ENCODE measurements at places on chromosomes 12 and 14.

DNA sequence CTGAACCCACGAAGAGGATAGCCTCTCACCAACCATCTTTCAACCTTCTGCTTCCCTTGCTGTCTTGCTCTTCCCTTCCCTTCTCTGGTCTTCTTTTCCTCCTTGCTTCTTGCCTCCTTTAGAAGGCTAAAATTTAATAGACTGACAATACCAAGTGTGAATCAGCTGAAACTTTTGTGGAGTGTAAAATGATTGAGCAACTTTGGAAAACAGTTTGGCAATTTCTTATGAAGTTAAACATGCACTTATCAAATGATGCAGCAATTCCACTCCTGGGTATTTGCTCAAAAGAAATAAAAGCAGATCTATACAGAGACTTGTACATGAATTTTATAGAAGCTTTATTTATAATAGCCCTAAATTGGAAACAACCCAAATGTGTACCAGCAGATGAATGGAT, 3.3 kb upstream of the KRT86 start:
- no peak for DNase-seq

DNA sequence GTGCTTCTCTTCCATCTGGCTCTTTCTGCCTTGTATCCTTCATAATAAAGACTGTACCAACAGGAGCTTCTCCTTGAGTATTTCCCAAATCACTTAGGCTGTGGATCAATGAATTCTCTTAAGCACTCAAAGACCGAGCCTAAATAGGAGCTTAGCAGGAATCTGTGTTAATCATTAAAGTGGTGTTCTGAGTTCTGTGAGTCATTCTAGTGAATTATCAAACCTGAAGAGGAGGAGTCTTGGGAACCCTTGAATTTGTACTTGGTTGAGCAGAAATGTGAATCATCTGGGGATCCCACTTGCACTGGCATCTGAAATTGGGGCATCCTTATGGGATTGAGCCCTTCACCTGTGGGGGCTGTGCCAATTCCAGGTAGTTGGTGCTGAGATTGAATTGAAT, 946.2 kb downstream of the BCL11B start:
- DNase-seq = no peak

DNA sequence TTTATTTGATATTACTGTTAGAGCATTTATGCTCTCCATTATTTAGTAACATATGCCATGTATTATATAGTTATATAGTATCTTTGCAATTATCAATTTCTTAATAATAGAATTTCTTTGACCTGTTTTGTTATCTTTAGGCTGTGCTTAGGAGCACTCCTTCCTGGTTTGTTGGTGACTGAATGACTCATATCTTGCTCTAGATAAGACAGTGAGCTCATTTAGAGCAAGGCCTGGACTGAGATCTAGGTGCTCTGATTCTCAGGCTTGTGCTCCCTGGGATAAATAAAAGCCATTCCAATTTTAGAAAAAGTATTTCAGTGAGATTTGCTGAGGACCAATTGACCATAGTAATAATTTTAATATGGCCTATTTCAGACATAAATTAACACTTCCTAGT, 951.2 kb downstream of the FLRT2 start:
- no peak for DNase-seq

- DNase-seq = no peak
These were observed 463.8 kb downstream of the PRKD1 start for GRCh38 chr14:29463727-29464395.

DNA sequence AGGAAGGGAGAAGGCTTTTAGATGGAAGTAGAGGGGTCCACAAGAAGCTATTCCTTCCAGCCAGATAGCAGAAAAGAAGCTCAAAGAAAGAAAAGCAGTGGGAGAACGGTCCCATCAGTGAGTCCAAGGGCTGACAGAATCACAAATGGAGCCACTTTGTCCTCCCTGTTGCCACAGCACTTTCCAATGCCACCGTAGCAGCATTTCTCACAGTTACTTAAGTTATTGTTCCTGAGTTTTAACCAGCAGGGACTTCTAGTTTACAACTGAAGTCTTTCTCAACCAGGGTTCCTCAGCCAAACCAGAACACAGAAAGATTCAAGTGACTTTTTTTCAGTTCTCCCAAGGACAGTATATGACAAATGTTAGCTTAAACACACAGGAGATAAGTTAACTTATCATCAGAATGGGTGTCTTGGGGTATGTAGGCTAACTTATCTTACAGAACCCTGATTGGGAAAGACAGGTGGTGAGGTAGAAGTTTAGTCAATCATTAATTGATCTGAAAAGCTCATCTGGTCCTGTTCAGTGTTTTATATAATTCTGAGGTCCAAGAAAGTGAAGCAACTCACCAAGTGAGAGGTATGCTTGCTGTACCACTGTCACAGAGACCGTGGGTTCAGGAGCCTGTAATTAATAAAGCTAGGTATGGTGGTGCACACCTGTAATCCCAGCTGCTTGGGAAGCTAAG, 7.0 kb downstream of the GATC start:
- DNase-seq = no peak

- DNase-seq = no peak
These were observed 16.9 kb downstream of the SMOC1 start for GRCh38 chr14:69896080-69896479.

DNA sequence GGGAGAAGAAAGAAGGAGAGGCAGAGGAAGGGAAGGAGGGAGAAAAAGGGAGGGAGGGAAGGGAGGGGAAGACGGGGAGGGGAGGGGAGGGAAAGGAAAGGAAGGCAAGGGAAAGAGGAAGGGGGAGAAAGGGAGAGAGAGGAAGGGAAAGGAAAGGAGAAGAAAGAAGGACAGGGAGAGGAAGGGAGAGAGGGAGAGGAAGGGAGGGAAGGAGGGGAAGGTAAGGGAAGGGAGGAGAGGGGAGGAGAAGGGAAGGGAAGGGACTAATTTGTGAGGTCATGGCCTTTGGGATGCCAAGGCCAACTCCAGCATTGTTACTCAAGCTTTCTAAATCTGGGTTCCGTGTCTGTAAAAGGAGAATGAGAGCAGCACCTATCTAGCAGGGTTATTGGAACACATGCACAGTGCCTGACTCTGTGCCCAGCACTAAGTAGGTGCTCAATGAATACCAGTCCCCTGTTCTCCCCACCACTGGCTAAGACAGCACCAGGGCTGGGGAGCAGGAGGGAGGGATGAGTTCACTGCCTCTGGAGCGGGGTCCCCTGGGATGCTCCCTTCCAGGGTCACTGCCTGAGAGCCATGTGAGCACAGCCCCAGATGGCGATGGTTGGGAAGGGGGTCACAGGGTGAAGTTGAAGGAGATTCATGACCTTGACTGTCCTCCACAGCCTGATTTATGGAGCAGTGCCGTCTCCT, 560.1 kb upstream of the TBX3 start:
- no peak for DNase-seq

DNA sequence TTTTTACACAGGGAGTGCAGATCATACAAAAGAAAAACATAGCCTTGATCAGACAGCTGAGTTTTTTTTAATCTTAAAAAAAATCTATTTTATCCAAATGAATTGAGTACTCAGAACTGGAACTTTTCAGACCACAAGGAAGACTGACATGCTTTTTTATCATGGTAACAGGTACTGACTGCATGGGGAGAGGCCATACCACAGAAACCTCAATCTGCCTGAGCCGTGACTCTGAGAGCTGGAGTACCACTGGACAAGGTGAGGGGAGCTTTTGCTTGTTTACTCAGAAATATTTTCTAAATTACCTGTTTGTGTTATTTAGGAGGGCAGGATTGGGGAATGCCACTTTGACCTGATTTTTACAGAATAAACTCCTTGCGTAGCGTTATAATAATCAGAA, 143.9 kb downstream of the ALX1 start:
- no peak for DNase-seq

- DNase-seq = no peak
These were observed 542 bp downstream of the PXN start for GRCh38 chr12:120264904-120265472.

GRCh38 chr12:111276146-111276545, 92.7 kb downstream of the PHETA1 start:
- no peak for DNase-seq

DNA sequence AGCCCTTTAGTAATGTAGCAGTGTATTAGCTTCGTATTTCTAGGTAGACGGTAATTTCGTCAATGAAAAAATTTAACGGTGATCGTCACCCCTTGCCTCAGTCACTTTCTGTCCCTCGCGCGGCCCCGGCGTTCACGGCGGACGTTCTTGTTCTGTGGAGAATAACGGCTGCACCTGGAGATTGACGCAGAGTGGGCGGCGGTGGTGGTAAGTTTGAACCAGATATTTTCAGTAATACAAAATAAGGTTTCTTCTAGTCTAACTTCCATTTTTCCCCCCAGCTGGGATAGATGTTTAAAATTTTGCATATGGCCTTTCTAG, 341 bp downstream of the ZNF10 start:
- DNase-seq = peak; percentile 62

DNA sequence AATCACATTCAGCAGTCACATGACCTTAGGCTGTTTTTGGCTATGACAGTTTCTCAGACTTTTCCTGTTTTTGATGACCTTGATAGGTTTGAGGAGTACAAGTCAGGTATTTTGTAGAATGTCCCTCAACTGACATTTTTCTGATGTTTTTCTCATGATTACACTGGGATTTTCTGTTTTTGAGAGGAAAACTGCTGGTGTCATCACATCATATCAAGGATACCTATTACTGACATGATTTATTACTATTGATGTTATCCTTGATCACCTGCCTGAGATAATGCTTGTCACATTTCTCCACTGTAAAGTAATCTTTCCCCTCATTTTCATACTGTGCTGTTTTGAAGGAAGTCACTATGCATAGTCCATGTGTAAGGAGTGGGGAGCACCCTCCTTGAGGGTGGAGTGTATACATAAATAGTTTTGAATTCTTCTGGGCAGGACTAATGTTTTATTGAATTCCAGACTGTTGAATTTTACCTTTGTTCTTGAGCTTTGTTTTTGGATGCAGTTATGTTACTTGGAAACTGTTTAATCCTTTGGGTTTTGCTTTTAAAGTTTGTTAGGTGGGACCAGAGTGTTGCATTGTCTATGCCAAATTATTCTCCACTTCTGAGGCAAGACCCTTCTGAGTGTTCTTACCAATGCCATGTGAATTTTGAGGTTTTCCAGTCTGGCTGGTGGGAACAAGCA, 444.5 kb upstream of the FAR2 start:
- DNase-seq = no peak

DNA sequence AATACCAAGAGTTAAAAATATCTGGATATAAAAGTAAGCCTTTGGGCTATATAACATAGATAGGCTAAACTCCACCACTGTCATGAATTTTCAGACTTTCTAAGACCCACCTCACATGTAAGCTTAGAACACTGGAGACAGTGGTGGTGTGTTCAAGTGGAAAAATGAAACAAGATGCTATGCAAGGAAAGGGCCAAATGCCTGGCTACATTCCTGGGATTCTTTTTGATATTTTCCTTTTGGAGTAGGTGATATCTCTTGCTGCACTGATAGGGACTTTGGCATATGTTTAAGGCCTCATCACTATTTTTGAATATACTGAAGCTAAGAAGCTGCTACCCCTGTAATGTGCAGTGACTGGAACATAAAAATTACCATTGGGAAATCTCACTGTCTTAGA, 341.3 kb downstream of the SLC16A7 start:
- DNase-seq = no peak

- DNase-seq = no peak
These were observed 34.3 kb upstream of the TTC7B start for GRCh38 chr14:90850487-90850886.

GRCh38 chr12:111387747-111388323, 17.9 kb upstream of the SH2B3 start:
- no peak for DNase-seq

GRCh38 chr14:74221741-74222140, 17.5 kb upstream of the VSX2 start:
- DNase-seq = no peak

All from stimulated activated naive CD4-positive, alpha-beta T cell (primary cell).